Activated T-helper 1 cell treated with anti-CD3 and anti-CD28 coated beads, Interleukin-12 subunit alpha, Interleukin-12 subunit beta, Interleukin-2, Interleukin-4 antibody, amounts not matched to agents 30 ng/mL and 10 ng/mL and 1 ng/mL, durations not matched to agents 14 hours and 24 hours and 36 hours (primary cell): ENCODE measurements at places on chromosomes 7 and 10.
A peak's percentile ranks its signal among the peaks of the same experiment; 100 is the strongest.

DNA sequence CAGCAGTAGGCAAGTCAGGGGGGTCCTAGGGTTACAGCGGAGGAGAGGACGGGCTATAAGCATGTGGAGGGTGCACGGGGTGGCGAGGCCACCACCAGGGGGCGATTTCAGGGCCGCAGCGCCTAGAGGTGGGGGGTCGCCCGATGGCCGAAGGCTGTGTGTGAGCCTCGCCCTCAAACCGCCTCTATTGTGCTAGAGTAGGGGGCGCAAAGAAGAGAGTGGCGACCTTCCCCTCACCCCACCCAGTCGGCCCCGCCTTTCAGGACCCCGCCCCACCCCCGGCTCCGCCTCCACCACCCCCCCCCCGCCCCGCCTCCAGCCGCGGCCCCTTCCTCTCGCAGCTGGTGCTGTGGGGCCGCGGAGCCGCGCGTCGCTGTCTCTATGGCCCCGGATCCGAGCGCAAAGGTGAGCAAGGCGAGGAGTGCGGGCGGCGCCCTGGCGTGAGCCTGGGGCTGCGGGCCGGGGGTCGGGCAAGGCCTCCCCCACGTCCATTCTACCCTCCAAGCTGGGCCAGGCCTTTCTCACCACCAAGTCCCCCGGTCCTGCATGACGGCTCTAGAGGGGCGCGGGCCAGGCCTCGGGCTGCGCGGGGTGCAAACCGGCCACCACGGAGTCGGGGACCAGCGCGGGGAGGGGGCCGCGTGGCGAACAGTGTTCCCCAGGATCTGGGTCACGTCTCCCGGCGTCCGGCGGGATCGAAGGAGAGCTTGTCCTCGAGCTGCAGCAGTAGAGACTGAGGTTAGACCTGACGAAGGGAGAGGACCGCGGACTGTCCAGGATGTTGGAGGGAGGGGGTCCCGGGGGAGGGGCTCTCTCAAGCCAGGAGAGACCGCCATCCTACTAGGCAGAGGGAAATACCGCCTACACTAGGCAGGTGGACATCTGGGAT, at the start of gene SEMA4G:
TSS of gene SEMA4G (plus strand) at position 318 of the 889 bp plus-strand sequence. CDS start 3,409 bp downstream, outside the sequence.
- peak within 1 kb of the TSS; percentile 66 for H3K4me3 ChIP-seq
- peaks cover 8% of the 10 kb centered on the region for H3K36me3 ChIP-seq
- H3K27me3 ChIP-seq = peaks cover 11% of the 10 kb centered on the region
- DNase-seq = peak; percentile 15
- H3K4me1 ChIP-seq = peaks cover 18% of the 10 kb centered on the region
- no peak within 1 kb of the TSS for H3K27ac ChIP-seq

DNA sequence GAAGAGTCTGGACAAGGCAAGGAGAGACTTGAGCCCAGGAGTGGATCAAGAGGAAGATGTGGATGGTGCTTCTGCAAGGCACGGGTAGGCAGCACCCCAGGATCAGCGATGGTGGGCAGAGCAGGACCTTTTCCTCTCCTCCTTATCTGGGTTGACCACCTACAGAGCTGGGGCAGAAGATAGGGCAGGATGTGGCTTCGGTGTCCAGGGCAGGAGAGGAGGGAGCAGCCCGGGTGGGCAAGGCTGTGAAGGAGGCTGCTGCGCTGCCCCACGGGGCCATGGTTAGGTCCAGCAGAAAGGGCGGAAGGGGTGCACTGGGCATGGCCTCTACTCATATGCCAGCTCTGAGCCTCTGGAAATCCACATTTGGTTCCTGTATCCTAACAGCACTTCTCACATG, 20.0 kb upstream of the PARP12 start:
- H3K4me1 ChIP-seq = peaks cover 39% of the 10 kb centered on the region
- no peak for DNase-seq
- no peak overlapping the region for H3K4me3 ChIP-seq
- no peak overlapping the region for H3K27ac ChIP-seq
- H3K36me3 ChIP-seq = peaks cover 8% of the 10 kb centered on the region

GRCh38 chr7:140568021-140568813, 72.4 kb downstream of the DENND2A start:
- peaks cover 7% of the 10 kb centered on the region for H3K27me3 ChIP-seq
- H3K4me1 ChIP-seq = no peaks in the 10 kb centered on the region
- no peak overlapping the region for H3K4me3 ChIP-seq
- DNase-seq = no peak

DNA sequence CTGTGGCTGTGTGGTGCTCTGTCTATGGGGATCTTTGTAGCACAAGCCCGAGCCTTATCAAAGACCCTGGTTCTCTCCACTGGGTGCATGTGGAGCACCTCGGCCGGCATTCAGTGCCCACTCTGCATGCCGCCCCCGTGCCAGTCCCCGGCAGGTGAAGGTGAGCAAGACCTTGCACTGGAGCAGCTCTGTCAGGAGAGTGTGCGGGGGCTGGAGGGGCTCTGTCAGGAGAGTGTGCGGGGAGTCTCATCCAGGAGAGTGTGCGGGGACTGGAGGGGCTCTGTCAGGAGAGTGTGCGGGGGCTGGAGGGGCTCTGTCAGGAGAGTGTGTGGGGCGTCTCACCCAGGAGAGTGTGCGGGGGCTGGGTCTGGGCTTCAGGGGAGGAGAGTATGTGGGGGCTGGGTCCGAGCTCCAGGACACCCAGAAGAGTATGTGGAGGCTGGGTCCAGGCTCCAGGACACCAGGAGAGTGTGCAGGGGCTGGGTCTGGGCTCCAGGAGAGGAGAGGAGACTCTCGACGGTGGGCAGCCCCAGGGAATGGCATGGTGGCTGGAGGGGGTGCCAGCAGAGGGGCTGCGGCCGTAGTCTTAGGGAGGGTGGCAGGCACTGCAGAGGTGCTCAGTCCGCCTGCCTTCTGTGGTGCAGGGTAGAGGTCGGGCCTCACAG, 40.8 kb downstream of the INPP5A start:
- peaks cover 25% of the 10 kb centered on the region for H3K4me1 ChIP-seq
- H3K27ac ChIP-seq = no peak overlapping the region
- no peak for DNase-seq
- peaks cover 3% of the 10 kb centered on the region for H3K36me3 ChIP-seq

DNA sequence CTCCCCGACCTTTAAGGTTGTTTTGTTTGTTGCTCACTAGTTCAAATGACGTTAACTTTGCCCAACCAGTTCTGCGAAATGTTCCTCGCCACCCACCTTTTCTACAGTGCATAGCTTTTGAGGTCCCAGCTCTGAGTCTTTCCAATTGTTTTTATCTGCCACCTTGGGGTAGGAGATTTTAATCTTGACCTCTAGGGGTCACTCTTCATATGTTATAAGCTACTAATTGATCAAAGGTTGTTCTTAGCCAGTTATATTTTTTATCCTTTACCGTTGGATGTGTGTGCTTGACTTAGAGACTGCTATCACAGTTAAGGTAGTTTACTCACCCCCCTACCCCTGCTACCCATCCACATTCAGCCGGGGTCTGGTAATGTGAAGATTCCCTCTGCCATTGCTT, 372.4 kb downstream of the SUGCT start:
- no peaks in the 10 kb centered on the region for H3K36me3 ChIP-seq
- no peak overlapping the region for H3K27ac ChIP-seq
- H3K4me1 ChIP-seq = no peaks in the 10 kb centered on the region
- no peaks in the 10 kb centered on the region for H3K27me3 ChIP-seq
- no peak for DNase-seq
- H3K4me3 ChIP-seq = no peak overlapping the region
